Urinary bladder (tissue), 4 donors: ENCODE measurements at places on chromosomes 3 and 15. TPM values are rescaled to one million over a fixed set of nuclear protein-coding genes. Genes with fewer than 3 reads are reported as not detected.

GPR156 gene
- 3.0 TPM for polyA plus RNA-seq

RBP2 gene
- polyA plus RNA-seq, result not detected

BRK1 gene
- polyA plus RNA-seq, result 252 TPM

CYP8B1 gene
- 0.10 TPM for polyA plus RNA-seq

TNFSF10 gene
- 29.4 TPM for polyA plus RNA-seq

COL6A5 gene
- 5.0 TPM for polyA plus RNA-seq

GNAT1 gene
- not detected for polyA plus RNA-seq

BOC gene
- polyA plus RNA-seq, result 73.3 TPM

KY gene
- polyA plus RNA-seq, result 1.5 TPM

C3orf85 gene
- polyA plus RNA-seq, result not detected

PKM gene
- polyA plus RNA-seq, result 524 TPM

SYNM gene
- 898 TPM for polyA plus RNA-seq

GPR62 gene
- polyA plus RNA-seq, result 0.32 TPM

C3orf52 gene
- polyA plus RNA-seq, result 2.6 TPM

TYRO3 gene
- polyA plus RNA-seq, result 8.6 TPM

PCLAF gene
- polyA plus RNA-seq, result 1.8 TPM

FETUB gene
- polyA plus RNA-seq, result not detected

SOX2 gene
- 2.2 TPM for polyA plus RNA-seq

C3orf49 gene
- polyA plus RNA-seq, result not detected

RTP3 gene
- polyA plus RNA-seq, result not detected

ANKDD1A gene
- 7.5 TPM for polyA plus RNA-seq

HIGD2B gene
- not detected for polyA plus RNA-seq

SKOR1 gene
- polyA plus RNA-seq, result 0.60 TPM

PLA2G4D gene
- 0.03 TPM for polyA plus RNA-seq

LRRC31 gene
- not detected for polyA plus RNA-seq

TJP1 gene
- 38.7 TPM for polyA plus RNA-seq

NOX5 gene
- polyA plus RNA-seq, result 0.19 TPM

BFSP2 gene
- not detected for polyA plus RNA-seq

SPATA12 gene
- 0.09 TPM for polyA plus RNA-seq

OR5H1 gene
- not detected for polyA plus RNA-seq

FBXO40 gene
- polyA plus RNA-seq, result not detected

GMPPB gene
- polyA plus RNA-seq, result 17.9 TPM

TRH gene
- 0.04 TPM for polyA plus RNA-seq

CIB2 gene
- polyA plus RNA-seq, result 6.9 TPM

TRIM59 gene
- 2.4 TPM for polyA plus RNA-seq
